ENCODE measurements at places on chromosomes 6 and 20. TPM values are rescaled to one million over a fixed set of nuclear protein-coding genes. Genes with fewer than 3 reads are reported as not detected.
A peak's percentile ranks its signal among the peaks of the same experiment; 100 is the strongest.

GRCh38 chr6:166813461-166813860, 142.9 kb downstream of the RNASET2 start:
- no peak overlapping the region for H3K4me3 ChIP-seq
- no peaks in the 10 kb centered on the region for H3K27me3 ChIP-seq
- H3K27ac ChIP-seq = no peak overlapping the region
- no peak for DNase-seq

Gene DUSP15
- total RNA-seq = not detected

DNA sequence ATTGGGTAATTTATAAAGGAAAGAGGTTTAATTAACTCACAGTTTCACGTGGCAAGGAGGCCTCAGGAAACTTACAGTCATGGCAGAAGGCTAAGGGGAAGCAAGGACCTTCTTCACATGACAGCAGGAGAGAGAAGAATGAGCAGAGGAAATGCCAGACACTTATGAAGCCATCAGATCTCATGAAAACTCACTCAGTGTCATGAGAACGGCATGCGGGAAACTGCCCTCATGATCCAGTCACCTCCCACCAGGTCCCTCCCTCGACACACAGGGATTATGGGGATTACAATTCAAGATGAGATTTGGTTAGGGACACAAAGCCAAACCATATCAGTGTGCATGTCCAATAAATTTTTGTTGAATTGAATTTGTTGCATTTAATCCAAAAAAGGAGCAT, 52.0 kb downstream of the ECT2L start:
- no peak overlapping the region for H3K27ac ChIP-seq
- peaks cover 3% of the 10 kb centered on the region for H3K27me3 ChIP-seq
- H3K36me3 ChIP-seq = no peaks in the 10 kb centered on the region
- no peak overlapping the region for H3K4me3 ChIP-seq
- no peak for DNase-seq
- no peaks in the 10 kb centered on the region for H3K4me1 ChIP-seq

Gene CDH26
- 1.7 TPM for total RNA-seq

GRCh38 chr6:110039981-110040383, 61.9 kb downstream of the GPR6 start:
- H3K27me3 ChIP-seq = no peaks in the 10 kb centered on the region
- H3K27ac ChIP-seq = peak overlapping the region; percentile 96
- H3K4me3 ChIP-seq = peak overlapping the region; percentile 78
- peaks cover 19% of the 10 kb centered on the region for H3K4me1 ChIP-seq

DNA sequence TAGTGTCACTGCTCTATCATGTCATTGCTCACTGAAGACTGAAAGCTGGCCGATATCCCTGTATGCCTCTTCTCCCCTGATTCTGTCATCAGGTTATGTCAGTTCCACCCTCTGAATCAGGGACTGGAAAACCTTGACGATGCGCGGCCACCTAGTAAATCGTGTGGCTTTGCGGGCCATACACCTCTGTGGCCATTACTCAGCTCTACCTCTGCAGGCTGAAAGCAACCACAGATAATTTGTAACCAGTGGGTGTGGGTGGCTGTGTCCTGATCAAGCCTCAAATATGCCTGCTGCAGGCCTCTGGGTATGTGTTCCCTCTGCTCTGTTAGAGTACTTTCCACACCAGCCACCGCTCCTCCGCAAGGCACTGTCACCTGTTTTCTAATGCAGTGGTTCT, 105.2 kb downstream of the GMPR start:
- no peak overlapping the region for H3K4me3 ChIP-seq
- no peak for DNase-seq
- H3K4me1 ChIP-seq = peaks cover 3% of the 10 kb centered on the region
- no peak overlapping the region for H3K27ac ChIP-seq
- peaks cover 2% of the 10 kb centered on the region for H3K36me3 ChIP-seq

Gene TAGAP
- 112 TPM for total RNA-seq

- no peak overlapping the region for H3K4me3 ChIP-seq
- H3K36me3 ChIP-seq = no peaks in the 10 kb centered on the region
- H3K27ac ChIP-seq = no peak overlapping the region
- H3K4me1 ChIP-seq = no peaks in the 10 kb centered on the region
These were observed 86.8 kb downstream of the CDC40 start for GRCh38 chr6:110266996-110267395.

GRCh38 chr6:38027685-38028373, 208.3 kb downstream of the ZFAND3 start:
- no peak overlapping the region for H3K4me3 ChIP-seq
- peaks cover 51% of the 10 kb centered on the region for H3K4me1 ChIP-seq
- no peaks in the 10 kb centered on the region for H3K27me3 ChIP-seq

Gene SLC26A8
- not detected for total RNA-seq

DNA sequence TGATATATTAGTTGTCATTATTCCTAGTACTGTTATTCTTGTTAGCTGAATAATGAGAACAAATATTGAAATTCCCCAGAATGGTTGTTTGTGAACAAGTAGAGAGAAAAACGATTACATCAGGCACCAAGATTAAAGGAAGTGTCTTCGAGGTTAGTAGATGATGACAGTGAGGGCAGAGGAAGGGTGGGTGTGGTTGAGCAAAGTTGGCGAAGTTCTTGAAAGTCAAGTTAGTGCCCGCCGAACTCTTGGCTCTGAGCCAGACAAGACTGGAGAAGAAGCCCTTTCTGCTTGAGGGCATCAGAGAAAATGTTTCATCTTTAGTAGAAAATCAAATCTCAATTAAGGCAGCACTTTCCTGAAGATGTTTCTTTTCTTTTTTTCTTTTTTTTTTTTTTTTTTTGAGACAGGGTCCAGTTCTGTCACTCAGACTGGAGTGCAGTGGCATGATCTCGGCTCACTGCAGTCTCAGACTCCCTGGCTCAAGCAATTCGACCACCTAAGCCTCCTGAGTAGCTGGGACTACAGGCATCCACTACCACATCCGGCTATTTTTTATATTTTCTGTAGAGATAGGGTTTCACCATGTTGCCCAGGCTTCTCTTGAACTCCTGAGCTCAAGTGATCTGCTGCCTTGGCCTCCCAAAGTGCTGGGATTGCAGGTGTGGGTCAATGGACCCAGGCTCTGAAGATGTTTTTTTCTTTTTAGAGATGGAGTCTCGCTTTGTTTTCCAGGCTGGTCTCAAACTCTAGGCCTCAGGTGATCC, 77.1 kb downstream of the SGK1 start:
- H3K4me1 ChIP-seq = peaks cover 60% of the 10 kb centered on the region
- no peaks in the 10 kb centered on the region for H3K27me3 ChIP-seq
- peak overlapping the region; percentile 51 for H3K4me3 ChIP-seq
- peak overlapping the region; percentile 99 for H3K27ac ChIP-seq

Gene ISM1
- total RNA-seq = 1.4 TPM

Gene MACROD2
- total RNA-seq = not detected

- H3K27ac ChIP-seq = no peak overlapping the region
- DNase-seq = no peak
- H3K36me3 ChIP-seq = no peaks in the 10 kb centered on the region
These were observed 156.0 kb upstream of the MLN start for GRCh38 chr6:33959661-33960344.

Gene PLA2G7
- not detected for total RNA-seq

- H3K27ac ChIP-seq = no peak overlapping the region
- H3K4me1 ChIP-seq = no peaks in the 10 kb centered on the region
- peak; percentile 7 for DNase-seq
- no peak overlapping the region for H3K4me3 ChIP-seq
- H3K36me3 ChIP-seq = no peaks in the 10 kb centered on the region
- peaks cover 10% of the 10 kb centered on the region for H3K27me3 ChIP-seq
These were observed 191.5 kb downstream of the MCHR2 start for GRCh38 chr6:99802396-99803031.

DNA sequence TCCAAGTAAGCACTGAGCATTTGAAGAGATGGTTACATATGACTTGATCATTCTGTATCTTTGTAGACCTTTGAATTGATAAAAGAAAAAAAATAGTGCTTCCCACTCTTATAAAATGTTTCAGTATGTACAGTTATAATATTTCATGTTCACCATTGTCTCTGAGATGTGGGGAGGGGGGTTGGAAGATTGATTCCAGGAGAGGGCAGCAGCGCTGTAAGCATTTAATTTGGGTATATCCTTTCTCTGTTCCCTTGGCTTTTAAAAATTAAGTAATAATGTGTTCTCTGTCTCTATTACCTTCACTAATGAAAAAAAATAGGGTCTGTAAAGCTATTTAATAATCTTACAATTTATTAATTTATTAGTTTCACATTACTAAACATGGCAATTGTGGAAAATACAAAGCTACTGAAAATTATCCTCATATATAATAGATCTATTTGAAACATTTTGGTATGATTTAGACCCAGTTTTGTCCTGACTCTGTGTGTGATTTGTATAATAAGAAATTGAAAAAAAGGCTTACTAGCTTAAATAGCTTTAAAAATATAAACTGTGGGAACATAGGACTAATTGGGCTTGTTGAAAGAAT, 341.2 kb downstream of the CDKAL1 start:
- no peak overlapping the region for H3K4me3 ChIP-seq
- no peak for DNase-seq
- peaks cover 10% of the 10 kb centered on the region for H3K4me1 ChIP-seq
- no peak overlapping the region for H3K27ac ChIP-seq
- H3K27me3 ChIP-seq = no peaks in the 10 kb centered on the region
- H3K36me3 ChIP-seq = peaks cover 29% of the 10 kb centered on the region

GRCh38 chr6:39188571-39188970, 40.7 kb downstream of the KCNK5 start:
- H3K4me3 ChIP-seq = no peak overlapping the region
- no peaks in the 10 kb centered on the region for H3K27me3 ChIP-seq
- peak; percentile 28 for DNase-seq
- H3K27ac ChIP-seq = peak overlapping the region; percentile 4

GRCh38 chr20:32524829-32525501, 60.2 kb downstream of the NOL4L start:
- no peaks in the 10 kb centered on the region for H3K27me3 ChIP-seq
- no peak overlapping the region for H3K4me3 ChIP-seq
- peaks cover 85% of the 10 kb centered on the region for H3K4me1 ChIP-seq

GRCh38 chr6:18477301-18477941, 90.3 kb downstream of the RNF144B start:
- H3K4me3 ChIP-seq = no peak overlapping the region
- DNase-seq = no peak
- peaks cover 2% of the 10 kb centered on the region for H3K4me1 ChIP-seq
- no peak overlapping the region for H3K27ac ChIP-seq

DNA sequence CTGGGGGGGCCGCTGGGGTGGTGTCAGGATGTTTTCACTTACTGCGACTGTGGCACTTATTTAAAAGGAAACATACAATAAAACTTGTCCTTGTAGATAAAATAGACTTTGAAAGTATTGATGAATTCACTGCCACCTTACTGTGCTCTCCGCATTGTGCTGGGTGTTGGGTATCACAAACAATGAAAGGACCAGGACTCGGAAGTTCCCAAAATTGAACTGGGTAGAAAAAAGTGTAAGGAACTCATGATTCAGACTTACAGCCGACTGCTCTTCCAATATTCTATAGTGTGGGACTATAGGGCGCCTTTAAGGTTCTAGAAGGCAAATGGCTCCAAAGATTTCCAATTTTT, 32.1 kb upstream of the ID4 start:
- H3K27me3 ChIP-seq = peaks cover 33% of the 10 kb centered on the region
- peaks cover 8% of the 10 kb centered on the region for H3K4me1 ChIP-seq
- H3K27ac ChIP-seq = no peak overlapping the region
- DNase-seq = no peak

GRCh38 chr20:10536531-10536930, 101.4 kb downstream of the SLX4IP start:
- no peaks in the 10 kb centered on the region for H3K27me3 ChIP-seq
- H3K4me1 ChIP-seq = peaks cover 14% of the 10 kb centered on the region
- H3K27ac ChIP-seq = no peak overlapping the region
- DNase-seq = peak; percentile 41
- H3K36me3 ChIP-seq = no peaks in the 10 kb centered on the region

GRCh38 chr20:41992481-41992880, 374.3 kb upstream of the CHD6 start:
- no peak overlapping the region for H3K4me3 ChIP-seq
- no peak overlapping the region for H3K27ac ChIP-seq
- no peak for DNase-seq
- no peaks in the 10 kb centered on the region for H3K27me3 ChIP-seq
- no peaks in the 10 kb centered on the region for H3K36me3 ChIP-seq
- H3K4me1 ChIP-seq = no peaks in the 10 kb centered on the region

- DNase-seq = peak; percentile 74
- peaks cover 25% of the 10 kb centered on the region for H3K36me3 ChIP-seq
- H3K27ac ChIP-seq = peak overlapping the region; percentile 52
- H3K4me1 ChIP-seq = peaks cover 46% of the 10 kb centered on the region
- no peaks in the 10 kb centered on the region for H3K27me3 ChIP-seq
- peak overlapping the region; percentile 58 for H3K4me3 ChIP-seq
These were observed 307 bp downstream of the RANBP9 start for GRCh38 chr6:13711324-13711732.

DNA sequence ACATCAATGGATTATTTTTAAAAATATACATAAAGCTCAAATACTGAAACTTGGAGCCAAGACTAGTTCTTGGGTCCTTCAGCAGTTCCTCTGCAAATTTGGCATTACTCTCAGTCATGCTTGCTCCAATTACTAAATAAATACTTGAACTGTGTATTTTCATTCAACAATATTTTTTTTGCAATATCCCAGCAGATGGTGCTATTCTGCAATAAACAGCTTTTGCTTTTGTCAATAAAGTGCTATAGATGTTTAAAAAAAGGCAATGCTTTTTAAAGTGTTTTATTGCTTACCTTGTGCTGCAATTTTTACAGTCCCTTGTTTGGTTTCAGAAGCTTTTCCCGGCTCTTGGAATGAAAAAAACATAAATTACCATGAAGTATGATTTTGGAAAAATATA, 243.4 kb downstream of the TRDN start:
- no peaks in the 10 kb centered on the region for H3K36me3 ChIP-seq
- H3K4me1 ChIP-seq = no peaks in the 10 kb centered on the region
- no peak overlapping the region for H3K27ac ChIP-seq
- DNase-seq = no peak
- H3K4me3 ChIP-seq = no peak overlapping the region

- H3K4me3 ChIP-seq = no peak overlapping the region
- H3K27me3 ChIP-seq = no peaks in the 10 kb centered on the region
- no peaks in the 10 kb centered on the region for H3K4me1 ChIP-seq
These were observed 344.2 kb downstream of the RFPL4B start for GRCh38 chr6:112691289-112691688.

GRCh38 chr6:160036790-160037206, 67.9 kb downstream of the IGF2R start:
- DNase-seq = no peak
- no peak overlapping the region for H3K27ac ChIP-seq
- H3K4me3 ChIP-seq = no peak overlapping the region
- H3K27me3 ChIP-seq = no peaks in the 10 kb centered on the region
- peaks cover 8% of the 10 kb centered on the region for H3K4me1 ChIP-seq

Gene OLIG3
- 0.61 TPM for total RNA-seq

Gene ZNF334
- total RNA-seq = 4.4 TPM

- no peak overlapping the region for H3K4me3 ChIP-seq
- H3K27ac ChIP-seq = no peak overlapping the region
- H3K27me3 ChIP-seq = no peaks in the 10 kb centered on the region
These were observed 393.7 kb downstream of the ZFAND3 start for GRCh38 chr6:38213251-38213658.
